Activated naive CD4-positive, alpha-beta T cell (primary cell): ENCODE measurements at places on chromosomes 3 and 15.

DNA sequence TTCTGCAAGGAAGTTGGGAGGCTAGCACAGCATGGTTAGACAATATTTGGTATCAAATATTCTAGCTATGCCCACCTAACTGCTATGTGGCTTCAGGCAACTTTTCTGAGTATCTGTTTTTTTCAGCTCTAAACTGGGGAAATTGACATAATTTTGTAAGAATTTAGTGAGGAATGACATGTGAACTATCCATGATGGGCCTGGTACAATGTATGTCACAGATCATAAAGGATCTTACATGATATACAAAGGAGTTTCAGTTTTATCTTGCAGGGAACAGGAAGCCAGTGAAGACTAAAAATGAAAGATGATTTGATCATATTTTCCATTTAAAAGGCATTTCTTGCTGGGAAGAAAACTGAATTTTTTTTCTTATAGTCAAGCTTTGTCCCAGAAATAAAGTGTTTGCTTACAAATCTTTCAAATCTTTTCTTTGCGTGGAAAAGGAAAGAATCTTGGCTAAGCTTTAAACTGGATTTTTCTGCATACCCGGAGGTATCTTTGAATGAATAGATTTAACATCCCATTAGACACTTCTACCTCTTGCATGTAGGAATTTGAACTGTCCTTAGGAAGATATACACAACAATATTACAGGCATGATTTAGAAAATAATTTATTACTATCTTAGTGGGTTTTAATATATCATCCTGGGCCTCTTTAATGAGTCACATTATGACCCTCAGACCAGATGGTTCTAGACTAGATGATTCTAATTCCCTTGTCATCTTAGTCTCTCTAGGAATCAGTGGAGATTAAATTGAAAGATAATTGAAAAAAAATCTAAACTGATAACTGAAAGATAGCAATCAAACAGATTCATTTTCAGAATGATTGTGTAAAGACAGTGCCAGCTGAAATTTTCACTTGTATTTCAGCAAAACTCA is 436.0 kb upstream of the THBS1 start:
- DNase-seq, result no peak

DNA sequence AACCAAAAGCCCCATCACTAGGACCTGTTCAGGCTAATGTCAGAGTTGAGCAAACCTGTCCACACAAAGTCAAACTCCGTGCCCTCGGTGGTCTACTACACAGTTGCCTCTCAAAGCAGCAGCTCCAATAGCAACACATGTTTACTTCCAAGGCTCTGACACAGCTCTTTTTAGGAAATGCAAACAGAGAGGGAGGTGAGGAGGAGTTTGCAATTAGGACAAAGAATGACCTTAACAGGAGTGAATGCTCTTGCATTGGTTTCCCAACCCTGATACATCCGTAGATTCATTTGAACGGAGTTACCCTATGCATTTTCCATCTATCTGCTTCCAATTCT is 64.8 kb upstream of the GOLGA8B start:
- DNase-seq, result no peak

DNA sequence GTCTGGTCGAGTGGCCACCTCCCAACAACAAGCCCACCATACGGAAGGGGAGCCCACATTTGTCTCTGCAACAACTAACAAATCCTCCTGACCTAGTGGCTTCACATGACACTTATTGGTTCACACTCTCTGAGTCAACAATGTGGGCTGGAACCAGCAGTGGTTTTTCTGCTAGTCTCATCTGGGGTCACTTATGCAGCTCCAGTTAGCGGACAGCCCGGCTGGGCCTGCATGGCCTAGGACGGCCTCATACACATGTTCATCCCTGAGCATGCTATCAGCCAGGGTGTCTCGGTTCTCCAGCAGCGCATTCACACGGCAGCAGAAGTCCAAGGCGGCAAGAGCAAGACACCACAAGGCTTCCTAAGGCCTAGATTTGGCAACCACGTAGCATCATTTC is 281.7 kb downstream of the XXYLT1 start:
- no peak for DNase-seq

DNA sequence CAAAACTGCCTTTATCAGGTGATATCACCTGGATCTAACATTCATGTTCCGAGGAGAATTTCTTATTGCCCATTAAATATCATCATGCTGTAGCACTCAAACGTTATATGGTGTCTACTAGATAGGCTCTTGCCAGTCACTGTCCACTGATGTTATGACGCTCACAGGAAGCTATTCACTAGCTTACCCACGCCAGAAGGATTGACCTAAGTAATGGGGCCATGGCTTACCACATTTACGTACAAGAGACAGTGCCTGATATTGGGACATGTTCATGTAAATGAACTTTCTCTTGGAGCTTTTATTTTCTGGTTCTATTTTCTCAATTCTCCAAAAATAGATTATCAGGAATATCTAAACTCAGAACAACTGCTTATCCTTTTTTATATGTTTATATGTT is 91.7 kb upstream of the NAALADL2 start:
- DNase-seq, result no peak

- DNase-seq, result no peak
Measured at GRCh38 chr3:124395162-124395561, 335.1 kb upstream of the UMPS start.

DNA sequence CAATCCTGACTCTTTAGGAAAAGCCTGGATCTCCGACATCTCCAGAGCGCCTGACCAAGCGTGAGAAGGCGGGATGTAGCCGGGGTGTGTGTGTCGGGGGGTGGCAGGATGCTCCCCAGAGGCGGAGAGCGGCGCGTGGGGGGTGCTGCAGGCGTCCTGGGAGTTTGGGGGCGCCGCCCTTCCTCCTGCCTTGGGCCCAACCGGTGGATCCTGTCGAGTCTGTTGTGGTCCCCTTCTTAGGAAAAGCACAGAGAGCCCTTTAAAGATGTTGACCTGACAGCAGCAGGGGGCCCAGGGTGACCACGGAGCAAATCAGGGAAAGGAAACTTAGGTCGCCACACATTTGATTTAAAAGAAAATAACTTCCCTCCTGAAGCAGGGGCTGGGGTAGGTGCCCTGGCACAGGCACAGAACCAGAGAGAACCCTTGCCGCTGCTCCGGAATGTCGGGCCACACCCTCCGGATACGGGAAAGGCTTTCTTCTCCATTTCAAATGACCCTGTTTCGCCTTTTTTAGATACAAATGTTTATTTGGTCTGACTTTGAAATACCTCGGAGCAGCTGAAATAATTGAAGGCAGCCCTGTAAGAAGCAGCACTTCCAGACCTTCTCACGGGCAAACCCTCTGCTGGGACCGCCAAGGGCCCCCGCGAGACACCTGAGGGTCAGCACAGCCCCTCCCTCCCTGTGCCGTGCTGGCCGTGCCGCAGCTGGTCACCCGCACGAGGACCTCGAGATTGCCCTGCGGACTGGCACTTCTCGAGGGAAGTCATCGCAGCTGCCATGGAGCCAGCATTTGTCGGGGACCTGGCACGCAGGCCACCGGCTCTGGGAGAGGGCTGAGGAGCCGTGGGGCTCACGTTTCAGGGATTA is 102.9 kb upstream of the KLF13 start:
- DNase-seq, result no peak

GRCh38 chr3:195250473-195251251 is 20.3 kb downstream of the XXYLT1 start:
- no peak for DNase-seq

GRCh38 chr15:101641129-101641764 is 10.9 kb downstream of the TM2D3 start:
- DNase-seq, result peak; percentile 63

GRCh38 chr3:16888785-16889607 is 4.2 kb downstream of the PLCL2 start:
- DNase-seq, result no peak

- no peak for DNase-seq
Measured at GRCh38 chr3:85535517-85535916, 576.7 kb downstream of the CADM2 start.

- no peak for DNase-seq
Measured at GRCh38 chr3:72341920-72342319, 506.3 kb downstream of the SHQ1 start.

- DNase-seq, result no peak
Measured at GRCh38 chr15:40343512-40343911, 2.8 kb upstream of the CCDC9B start.

- DNase-seq, result no peak
Measured at GRCh38 chr3:46824211-46824970, 38.9 kb downstream of the MYL3 start.

DNA sequence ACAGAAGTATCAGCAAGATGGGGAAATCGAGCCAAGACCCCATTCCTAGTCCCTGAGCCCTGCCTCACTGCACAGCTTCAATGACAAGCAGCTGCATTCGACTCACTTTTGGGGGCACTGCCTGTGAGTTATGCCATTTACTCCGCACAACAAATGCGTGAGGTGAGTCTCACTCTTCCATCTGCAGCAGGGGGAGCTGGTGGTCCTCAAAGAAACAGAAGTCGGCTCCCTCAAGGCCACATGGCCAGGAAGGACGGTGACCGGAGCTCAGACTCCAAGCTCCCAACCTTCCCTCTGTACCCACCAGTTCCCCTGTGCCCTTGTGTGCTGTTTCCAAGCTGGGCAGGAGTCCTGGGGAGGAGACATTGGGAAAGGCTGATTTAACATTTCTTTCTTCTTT is 127.7 kb upstream of the IQSEC1 start:
- DNase-seq, result no peak

- no peak for DNase-seq
Measured at GRCh38 chr15:63832620-63833019, 1.1 kb downstream of the HERC1 start.

- DNase-seq, result no peak
Measured at GRCh38 chr15:33200444-33200843, 5.9 kb upstream of the FMN1 start.

DNA sequence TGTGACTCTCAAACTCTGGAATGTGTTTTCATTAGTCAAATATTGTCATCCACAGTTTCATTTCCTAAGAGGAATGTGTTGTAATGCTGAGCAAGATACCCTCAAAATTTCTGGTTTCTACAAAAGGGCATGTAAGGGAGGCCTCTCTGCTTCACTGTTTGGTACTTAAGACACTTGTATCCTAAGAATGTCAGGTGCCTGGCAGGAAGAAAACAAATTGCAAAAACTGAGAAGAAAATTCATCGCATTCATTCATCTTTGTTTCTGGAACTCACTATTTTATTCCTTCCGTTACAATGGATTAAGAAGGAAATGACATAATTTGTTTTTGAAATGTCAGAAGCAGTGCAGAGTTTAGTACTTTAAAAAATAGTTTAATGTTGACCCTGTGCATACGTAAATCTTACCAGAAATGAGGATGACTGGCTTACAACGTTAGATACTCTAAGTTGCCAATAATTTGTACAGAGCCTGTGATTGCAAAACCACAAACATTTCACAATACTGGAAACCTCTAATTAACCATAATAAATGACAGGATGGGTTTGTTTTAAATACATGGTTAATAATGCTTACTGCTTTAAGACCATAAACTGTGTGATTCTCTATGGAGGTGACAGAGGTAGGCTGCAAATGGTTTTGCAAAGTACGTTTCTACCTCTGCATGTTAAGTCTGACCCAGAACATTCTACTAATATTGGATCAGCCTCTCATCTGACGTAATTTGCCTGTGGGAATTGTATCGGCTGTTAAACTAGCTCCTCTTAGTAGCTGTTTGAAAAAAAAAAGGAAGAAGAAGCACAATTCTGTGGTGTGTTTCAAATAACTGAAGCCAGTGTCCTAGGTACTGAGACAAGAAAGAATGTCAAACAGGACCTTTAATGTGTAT is 477.8 kb downstream of the RBMS3 start:
- DNase-seq, result no peak

GRCh38 chr15:68407141-68407885 is 24.6 kb downstream of the ITGA11 start:
- DNase-seq, result no peak

DNA sequence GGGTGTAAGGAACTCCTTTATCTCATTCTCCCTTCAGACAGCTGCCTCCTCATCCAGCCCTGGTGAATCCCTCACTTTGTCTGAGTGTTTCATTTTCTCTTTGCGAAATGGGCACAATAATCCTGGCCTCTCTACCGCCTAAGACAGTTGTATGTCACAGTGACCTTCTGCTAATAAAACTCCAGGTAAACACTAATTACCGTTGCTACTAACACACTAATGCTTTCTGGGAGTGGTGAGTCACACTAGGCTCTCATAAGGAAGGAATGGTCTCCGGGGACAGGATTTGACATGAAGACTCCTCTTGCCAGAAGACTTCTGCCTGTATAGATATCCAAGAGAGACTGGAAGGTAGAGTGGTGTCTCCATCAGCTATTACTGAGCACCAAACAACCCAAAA is 71.7 kb upstream of the SNRK start:
- DNase-seq, result no peak

- no peak for DNase-seq
Measured at GRCh38 chr3:169432708-169433432, 230.6 kb downstream of the MECOM start.

GRCh38 chr15:74604983-74605794 is 10.4 kb upstream of the CLK3 start:
- no peak for DNase-seq

- no peak for DNase-seq
Measured at GRCh38 chr15:68849497-68849896, 28.8 kb upstream of the ANP32A start.

DNA sequence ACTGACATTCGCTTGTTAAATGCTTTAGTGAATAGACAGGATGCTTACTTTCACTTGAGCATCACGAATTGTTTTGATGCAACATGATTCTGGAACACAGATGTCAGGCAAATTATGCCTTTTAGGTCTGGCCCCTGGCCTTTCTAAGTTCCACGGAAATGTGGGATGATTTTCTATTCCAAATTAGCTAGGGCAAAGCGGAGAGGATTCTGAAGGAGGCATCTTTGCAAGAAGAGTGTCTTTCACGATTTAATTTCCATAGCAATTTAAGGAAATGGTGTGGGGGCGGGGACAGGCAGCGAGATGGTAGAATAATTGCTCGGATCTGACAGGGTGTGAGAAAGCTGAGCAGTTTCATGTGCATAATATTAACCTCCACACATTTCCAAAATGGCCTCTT is 238.5 kb upstream of the KCNMB2 start:
- DNase-seq, result no peak

DNA sequence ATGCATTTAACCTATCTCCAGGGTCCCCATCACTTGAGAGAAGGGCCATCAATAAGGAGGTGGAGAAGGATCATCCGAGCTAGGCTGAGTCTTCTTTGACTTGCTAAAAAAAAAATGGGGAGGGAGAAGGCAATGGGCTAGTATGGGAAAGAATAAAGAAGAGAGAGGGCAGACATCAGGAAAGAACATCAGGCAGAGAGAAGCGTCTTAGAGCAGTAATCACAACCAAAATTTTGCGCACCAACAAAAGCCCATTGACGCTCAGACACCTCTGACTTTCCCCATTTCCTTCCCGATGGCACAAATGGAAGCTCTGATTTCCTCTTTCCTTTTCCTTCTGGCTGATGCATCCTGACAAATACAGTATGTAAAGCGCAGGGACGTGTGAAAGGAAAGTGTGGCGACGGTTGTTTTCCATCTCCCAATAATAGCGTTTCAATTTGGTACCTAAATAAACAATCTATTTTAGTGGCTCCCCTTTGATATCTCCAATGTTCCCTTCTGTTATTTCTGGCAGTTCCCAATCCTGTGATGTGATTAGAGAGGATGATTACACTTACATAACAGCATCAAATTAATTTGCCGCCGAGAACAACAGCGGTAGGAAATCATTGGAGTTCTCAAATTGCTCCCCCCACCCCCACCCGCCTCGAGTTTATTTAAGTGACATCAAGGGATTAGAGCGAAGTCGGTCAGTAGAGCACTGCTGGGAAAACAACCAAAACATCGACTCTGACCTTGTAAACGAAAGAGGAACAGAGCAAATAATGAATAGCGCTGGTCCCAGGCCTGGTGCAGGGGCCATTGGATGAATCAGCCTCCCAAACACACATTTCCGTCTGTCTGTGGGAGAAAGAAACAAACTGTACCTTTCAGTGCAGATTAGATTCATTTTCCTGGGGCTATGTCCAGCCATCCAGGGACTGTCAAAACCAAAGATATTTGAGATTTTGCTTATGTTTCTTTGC is 273.3 kb upstream of the ICE2 start:
- DNase-seq, result no peak
